ENCODE measurements at places on chromosomes 13 and 19.
A peak's percentile ranks its signal among the peaks of the same experiment; 100 is the strongest.

DNA sequence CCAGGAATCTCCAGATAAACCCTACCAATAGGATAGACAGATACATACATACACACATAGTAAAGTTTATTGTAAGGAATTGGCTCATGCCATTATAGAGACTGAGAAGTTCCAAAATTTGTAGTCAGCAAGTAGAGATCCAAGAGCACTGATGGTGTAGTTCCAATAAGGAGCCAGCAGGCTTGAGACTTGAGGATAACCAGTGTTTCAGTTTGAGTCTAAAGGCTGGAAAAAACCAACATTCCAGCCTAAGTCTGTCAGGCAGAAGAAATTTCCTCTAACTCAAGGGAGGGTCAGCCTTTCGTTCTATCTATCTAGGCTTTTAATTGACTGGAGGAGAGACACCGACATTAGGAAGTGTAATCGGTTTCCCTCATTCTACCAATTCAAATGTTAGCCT is 110.2 kb upstream of the TSHZ3 start:
- no peak for DNase-seq

- no peak for DNase-seq
Observed at GRCh38 chr19:17602872-17603510, 47.5 kb downstream of the COLGALT1 start.

DNA sequence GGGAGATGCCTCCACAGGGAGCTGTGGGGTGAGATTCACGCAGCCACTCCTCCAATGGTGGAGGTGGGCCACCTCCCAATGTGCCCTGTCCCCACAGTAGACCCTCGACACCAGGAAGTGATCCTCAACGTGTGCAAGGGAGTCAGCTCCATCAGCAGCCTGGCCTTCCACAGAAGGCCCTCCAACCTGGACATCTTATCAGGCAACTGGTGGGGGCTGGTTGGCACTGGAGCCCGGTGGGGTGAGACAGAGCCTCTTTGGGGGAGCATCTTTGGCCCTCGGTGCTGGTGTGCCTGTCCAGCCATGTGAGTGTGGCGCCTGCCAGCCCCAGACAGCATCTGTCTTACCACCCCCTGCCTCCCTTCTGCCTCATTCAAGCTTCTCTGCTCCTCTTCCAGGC is 19.7 kb upstream of the RNF17 start:
- DNase-seq: no peak

DNA sequence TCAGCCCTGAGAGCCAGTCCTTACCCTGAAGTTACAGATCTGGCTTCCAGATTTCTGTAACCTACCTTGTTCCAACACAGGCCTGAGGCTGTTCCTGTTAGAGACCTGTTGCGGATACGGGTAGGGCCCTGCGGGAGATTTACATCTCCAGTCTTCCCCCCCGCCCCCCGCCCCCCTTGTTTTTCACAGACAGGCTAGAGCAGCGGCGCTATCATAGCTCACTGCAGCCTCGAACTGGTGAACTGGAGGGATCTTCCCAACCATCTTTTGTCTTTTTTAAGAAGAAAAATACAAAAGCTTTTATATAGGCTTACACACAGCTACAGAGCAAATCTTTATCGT is 10.6 kb upstream of the CEACAM21 start:
- DNase-seq: no peak

DNA sequence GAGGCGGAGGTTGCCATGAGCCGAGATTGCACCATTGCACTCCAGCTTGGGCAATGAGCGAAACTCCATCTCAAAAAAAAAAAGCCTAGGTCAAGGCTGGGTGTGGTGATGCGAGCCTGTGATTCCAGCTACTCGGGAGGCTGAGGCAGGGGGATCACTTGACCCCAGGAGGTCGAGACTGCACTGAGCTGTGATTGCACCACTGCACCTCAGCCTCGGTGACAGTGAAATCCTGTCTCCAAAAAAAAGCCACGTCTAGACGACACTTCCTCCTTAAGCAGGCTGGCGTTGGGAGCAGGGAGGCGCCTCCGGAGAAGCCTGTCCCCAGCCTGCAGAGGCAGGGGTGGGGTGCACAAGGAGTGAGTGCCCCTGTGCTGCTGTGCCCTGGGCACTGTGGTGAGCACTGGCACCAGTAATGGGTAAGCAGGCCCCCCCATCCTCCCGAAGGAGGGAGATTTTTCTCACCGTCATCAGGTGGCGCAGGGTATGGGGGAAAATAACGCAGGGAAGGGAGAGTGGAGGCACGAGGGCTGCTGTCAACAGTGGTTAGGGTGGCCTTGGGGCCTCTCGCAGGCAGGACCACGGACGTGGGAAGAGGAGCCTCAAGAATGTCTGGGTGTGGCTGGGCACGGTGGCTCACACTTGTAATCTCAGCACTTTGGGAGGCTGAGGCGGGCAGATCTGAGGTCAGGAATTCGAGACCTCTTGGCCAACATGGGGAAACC is 706 bp downstream of the P2RY11 start:
- peak; percentile 80 for DNase-seq

DNA sequence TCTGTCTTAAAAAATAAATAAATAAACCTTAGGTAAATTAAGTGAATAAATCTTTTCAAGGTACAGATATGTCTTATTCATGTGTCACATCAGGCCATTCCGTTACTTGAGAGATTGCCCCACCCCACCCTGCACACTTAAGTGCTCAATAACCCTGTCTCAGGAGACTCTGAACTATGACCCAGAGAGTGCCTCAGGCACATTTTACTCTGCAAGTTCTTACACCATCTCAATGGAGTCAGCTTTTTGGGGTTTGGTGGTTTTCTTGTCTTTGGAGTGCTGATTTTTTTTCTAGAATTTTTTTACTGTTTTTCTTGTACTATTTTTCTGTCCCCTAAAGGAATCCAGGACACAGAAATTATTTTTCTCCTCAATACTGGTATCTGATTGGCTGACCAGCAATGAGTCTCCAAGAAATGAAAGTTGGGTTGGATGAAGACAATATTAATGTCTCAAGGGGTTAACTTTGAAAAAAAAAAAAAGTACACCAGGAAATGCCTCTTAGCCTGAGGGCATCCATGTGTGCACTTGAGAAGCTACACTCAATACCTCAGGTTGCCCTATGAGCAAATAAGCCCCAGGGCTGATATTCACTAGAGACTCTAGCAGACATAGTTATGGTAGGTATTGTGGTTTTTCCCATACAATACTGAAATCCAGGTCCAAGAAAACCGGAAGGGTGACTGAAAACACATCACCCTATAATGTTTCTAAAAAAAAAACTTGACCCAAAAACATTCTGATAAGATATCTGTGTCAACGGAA is 114.6 kb upstream of the ZNF91 start:
- no peak for DNase-seq

- no peak for DNase-seq
Observed at GRCh38 chr13:74210693-74211393, 76.6 kb upstream of the KLF12 start.

GRCh38 chr19:51122112-51122981 is 2.4 kb upstream of the SIGLEC9 start:
- DNase-seq: peak; percentile 39

DNA sequence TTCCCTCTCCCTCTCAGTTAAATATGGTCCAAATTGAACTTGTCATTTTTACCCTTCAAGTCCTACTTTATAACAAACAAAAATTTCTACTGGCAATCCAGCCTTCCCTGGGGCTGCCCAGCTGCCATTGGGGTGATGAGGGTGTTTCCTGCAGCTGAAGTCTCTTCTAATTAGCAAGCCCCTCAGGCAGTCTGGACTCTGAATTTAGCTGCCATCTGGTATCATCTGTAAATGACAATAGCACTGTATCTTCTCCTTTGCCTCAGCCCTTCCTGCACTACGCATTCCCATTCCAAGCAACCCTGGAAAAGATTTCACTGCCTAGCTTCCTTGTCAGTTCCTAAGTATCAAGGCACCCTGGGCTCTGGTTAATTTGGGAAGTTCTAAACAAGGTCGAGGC is 331.1 kb upstream of the KLF12 start:
- DNase-seq: no peak

DNA sequence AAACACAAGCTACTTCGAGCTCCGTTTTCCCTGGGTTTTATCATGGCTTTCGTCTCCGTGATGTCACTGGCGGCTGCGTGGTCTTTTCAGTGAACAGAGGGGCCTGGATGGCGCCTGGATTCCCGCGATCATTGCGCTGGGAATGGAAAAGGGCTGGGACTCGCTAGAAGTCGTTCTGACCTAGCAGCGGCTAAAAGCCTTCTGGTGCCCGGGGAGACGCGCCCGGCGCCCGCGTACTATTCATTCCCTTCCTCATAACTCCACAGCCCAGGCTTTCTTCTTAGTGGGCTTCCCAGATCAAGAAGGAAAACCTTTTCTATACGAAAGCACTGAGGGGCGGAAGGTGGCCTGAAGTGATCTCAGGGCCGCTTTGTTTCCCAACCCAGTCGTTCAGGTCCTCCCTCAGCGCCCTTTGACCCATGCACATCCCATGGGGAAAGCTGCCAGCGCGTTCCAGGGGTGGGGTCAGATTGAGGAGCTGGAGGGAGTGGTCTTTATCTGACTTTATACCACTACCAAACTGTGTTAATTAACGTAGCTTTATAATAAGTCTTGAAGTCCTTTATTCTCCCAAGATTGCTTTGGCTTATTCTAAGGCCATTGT is 96.6 kb downstream of the ELF1 start:
- no peak for DNase-seq

- no peak for DNase-seq
Observed at GRCh38 chr19:46927893-46928292, 67.1 kb downstream of the ARHGAP35 start.

DNA sequence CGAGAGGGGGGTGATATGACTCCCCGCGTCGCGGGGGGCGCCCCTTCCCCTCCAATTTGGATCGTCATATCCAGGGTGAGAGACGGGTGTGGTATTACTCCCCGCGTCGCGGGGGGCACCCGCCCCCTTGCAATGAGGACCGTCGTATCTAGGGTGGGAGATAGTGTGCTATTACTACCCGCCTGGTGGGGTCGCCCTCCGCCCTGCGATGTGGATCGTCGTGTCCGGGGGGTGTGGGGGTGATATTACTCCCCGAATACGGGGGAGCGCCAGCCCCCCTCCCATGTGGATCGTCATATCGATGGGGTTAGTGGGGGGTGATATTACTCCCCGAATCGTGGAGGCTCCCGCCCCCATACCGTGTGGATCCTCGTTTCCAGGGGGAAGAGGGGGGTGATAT is 29.2 kb upstream of the RGCC start:
- DNase-seq: peak; percentile 43

DNA sequence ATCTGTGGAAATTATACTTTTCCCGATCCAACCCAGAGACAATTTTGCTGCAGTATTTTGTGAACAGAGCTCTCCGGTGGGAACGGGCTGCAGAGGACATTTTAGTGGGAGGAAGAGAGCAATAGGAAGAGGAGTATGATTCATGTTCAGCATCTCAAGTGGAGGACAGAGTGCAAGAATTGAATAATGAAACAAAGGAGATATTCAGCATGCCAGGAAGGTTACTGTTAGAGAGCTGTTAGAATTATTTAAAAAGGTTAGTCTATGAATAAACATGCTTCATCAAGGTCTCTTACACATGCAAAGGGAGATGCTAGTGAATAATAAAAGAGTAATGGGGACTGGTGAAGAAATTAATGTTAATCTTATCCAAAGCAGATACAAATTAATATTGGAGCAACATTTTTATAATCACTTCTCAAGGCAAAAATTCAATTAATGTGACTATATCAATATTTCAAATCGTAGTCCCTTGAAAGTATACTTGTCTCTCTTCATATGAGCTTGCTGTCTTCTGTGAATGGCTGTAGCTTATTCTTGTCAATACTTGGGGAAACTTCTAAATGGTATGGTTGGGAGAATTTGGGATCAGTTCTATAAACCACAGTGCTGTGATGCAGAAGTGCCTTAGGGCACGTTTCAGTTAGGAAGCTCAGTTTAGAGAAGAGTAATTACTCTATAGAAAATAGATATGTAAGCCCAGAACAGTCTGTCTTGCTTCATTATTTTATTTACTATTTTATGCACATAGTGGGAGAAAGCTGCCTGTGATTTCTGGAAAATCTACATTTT is 1165.8 kb downstream of the OLFM4 start:
- no peak for DNase-seq

- no peak for DNase-seq
Observed at GRCh38 chr19:46782355-46783019, 5.9 kb downstream of the SLC1A5 start.

GRCh38 chr19:15371119-15371518 is 8.5 kb downstream of the AKAP8 start:
- no peak for DNase-seq

- DNase-seq: no peak
Observed at GRCh38 chr13:41696163-41697003, 239.0 kb downstream of the RGCC start.

DNA sequence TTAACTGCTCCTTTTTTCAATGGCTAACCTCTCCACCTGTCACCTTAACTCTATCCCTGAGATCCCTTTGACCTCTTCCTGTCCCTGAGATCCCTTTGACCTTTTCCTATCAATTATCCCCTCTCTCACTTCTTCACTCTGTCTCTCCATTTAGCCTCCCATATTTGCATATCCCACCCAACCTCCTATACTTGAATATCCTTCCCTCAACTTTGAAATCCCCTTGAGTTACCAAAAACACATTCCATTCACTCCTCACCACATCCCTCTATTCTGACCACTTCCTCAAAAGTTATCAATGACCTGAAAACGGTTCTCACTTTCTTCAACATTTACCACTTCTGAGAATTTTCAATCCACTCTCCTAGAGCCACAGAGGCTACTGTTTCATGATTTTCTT is 3.0 kb downstream of the MYCBP2 start:
- no peak for DNase-seq

- peak; percentile 81 for DNase-seq
Observed at GRCh38 chr19:54266133-54266532, 9.1 kb upstream of the LILRB5 start.

GRCh38 chr13:99192480-99192879 is 8.2 kb upstream of the UBAC2 start:
- no peak for DNase-seq

DNA sequence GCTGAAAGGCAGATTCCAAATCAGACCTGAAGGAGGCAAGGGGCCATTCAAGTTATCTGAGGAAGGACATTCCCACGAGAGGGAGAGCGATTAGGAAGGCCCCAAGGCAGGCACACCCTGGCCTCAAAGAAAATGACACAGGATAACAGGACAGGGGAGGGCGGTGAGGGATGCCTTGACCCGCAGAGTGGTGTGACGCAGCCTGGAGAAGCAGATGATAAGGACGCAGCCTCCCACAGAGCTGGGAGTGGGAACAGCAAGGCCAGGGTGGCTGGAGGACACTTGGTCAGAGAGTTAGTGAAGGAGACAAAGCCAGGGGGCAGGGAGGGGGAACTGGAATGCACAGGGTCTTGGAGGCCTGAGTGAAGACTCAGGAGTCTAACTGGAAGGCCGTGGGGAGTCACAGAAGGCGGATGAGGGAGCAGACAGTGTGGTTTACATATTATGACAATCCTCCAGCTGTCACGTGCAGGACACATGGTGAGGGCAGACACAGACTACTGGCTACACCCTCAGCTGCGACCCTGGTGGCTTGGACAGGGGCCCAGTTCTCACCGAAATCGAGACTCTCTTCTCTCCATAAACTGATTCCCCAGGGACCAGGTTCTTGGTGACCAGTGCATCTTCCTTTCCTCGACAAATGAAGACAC is 5.8 kb upstream of the DYRK1B start:
- no peak for DNase-seq

- DNase-seq: peak; percentile 69
Observed at GRCh38 chr19:5828661-5829566, 10.6 kb downstream of the FUT6 start.

GRCh38 chr19:15234431-15235130 is 2.3 kb upstream of the EPHX3 start:
- no peak for DNase-seq

All from stimulated activated naive CD8-positive, alpha-beta T cell treated with anti-CD3 and anti-CD28 coated beads, Interleukin-15, Interleukin-2, amounts not matched to agents 100 U/mL and 50 U/mL, for 24 hours (primary cell).